Cerebellar nuclear complex (tissue), 1 donor: ENCODE measurements at places on chromosomes 7 and 10.

DNA sequence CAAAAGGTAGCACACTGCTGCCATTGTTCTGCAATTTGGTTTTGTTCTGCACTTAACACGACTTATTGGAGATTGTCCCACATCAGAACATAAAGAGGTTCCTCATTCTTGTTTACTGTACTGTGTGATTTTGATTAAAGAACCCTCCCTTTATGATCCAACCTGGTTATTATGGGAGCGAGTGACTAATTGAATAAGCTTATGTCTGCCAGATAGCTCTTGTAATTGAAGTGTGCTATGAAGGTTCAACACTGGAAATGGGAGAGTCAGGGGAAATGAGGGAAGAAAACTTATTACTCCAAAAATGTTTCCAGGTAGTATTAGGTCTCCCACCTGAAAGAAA is 33.9 kb downstream of the CASP7 start:
- DNase-seq = no peak

DNA sequence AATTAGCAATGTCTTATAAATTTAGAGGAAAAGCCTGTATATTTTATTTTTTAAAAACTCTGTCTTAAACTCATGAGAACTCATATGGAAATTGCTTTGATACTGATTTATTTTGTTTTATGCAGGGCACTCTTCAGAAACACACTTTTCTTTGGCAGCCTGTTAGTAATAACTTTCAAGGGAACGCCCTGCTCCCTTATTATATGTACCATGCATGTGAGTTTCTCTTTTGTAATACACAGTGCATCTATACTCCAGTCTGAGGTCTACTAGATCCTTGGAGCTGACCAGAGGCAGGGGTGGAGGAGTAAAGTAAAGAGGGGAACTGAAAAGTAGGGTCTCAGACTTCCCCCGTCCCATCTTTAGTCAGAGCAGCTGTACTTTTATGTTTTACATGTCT is 40.2 kb downstream of the GPR85 start:
- no peak for DNase-seq

DNA sequence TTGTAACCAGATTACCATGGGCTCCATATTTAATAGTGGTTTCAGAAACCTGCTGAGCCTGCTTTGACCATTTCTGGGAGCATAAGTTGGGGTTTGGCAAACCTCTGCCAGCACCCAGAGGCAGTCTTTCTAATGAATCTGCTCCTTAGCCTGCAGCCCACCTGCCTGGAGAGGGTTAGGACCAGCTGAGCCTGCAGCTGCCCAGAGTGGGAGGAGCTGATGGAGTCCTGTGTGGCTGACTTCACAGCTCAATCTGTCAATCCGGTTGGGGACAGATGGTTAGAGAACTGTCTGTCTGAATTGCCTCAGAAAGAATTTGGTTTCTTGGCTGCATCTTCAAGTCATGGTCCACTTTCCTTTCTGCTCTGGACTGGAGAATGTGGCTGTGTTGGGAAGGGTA is 444.6 kb downstream of the NRG3 start:
- no peak for DNase-seq

DNA sequence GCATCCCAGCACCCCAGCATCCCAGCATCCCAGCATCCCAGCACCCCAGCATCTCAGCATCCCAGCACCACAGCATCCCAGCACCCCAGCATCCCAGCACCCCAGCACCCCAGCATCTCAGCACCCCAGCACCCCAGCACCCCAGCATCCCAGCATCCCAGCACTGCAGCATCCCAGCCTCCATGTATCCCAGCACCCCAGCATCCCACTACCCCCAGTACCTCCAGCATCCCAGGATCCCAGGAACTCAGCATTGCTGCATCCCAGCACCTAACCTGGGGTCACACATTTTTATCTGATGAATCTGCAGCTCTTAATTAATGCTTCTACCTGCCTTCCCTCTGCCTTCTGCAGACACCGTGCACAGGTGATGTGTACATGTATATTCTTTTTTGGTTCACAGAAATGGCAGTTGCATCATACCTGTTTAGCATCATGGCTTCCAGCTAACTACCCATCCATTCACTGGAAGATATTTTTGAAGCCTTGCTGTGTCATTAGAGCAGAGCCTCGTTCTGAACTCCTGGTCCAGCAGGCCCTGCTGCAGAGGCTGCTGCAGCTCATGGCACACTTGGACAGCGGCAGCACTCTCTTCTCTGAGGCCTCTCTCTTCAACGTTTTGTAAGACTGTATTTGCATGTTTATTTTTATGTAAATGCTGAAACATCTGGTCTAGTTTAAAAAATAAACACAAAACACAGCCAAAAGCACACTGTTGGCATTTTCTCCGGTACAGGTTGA is 4.6 kb upstream of the CFAP46 start:
- DNase-seq = no peak

DNA sequence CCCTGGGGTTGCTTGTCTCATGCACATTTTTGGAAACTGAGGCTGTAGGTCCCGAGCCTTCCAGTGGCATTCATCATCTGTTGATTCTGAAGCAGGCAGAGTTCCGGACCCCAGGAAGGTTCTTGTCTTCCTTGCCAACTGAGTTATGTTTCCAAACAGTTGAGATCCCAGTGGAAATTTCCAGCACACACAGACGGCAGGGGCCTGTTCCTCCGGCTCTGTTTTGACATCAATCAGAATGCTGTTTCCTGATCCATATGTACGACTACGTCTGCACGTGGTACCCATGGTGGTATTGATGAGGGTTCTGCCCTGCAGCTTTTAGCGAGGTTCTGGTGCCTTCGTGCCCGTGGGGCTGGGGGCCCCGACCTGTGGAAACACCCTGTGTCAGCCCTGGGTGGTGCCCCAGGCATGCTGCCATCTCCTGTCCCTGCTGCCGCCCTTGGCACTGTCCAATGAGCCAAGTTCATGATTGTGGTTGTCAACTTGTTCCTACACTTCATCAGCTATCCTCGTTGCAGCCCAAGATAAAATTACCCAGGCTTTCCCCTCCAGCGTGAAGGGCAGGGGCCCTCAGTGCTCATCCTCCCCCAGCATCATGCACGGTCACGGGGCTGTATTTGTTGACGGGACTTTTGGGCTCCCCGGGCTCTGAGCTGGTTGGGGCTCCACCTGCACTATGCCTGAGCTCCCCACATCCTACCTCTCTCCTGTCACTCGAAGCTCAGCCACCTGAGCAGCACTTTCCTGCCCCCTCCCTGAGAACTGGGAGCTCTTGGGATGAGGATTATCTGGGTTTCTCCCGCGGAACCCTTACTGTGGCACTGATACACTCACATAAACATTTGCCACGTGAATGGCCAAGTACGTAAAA is 7.8 kb upstream of the DPYSL4 start:
- no peak for DNase-seq

DNA sequence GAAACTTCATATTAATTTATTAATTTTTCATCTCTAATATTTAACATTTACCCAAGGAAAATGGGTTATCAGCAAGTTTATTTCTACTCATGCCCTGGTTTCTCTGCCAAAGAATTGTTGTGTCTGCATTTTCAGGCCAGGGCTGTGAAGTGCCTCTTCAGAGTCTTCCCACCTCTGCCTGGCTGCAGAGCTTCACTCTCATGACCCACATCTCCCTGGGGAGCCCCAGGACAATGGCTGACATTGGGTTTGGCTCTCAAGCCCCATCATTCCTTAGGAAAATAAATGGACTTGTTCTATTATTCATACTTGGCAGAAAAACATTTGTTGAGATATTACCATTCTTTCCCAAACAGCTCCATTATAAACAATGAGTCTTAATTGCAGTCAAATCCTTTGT is 30.3 kb downstream of the CACNA2D1 start:
- no peak for DNase-seq

GRCh38 chr10:74113546-74113945 is 37.1 kb downstream of the AP3M1 start:
- DNase-seq = no peak

- no peak for DNase-seq
Observed at GRCh38 chr10:75335983-75336382, 65.6 kb downstream of the ZNF503 start.

GRCh38 chr7:116598278-116598677 is 73.4 kb downstream of the CAV1 start:
- no peak for DNase-seq

GRCh38 chr7:143979998-143980397 is 20.1 kb upstream of the OR6B1 start:
- no peak for DNase-seq

- no peak for DNase-seq
Observed at GRCh38 chr10:69685802-69686585, 55.9 kb downstream of the FAM241B start.

GRCh38 chr10:49364747-49365146 is 31.1 kb downstream of the DRGX start:
- DNase-seq = no peak

- DNase-seq = no peak
Observed at GRCh38 chr10:90087197-90088023, 386.0 kb downstream of the KIF20B start.

- DNase-seq = no peak
Observed at GRCh38 chr10:92848037-92848440, 281 bp upstream of the EXOC6 start.

GRCh38 chr10:54900584-54900983 is 99.6 kb upstream of the PCDH15 start:
- DNase-seq = no peak

DNA sequence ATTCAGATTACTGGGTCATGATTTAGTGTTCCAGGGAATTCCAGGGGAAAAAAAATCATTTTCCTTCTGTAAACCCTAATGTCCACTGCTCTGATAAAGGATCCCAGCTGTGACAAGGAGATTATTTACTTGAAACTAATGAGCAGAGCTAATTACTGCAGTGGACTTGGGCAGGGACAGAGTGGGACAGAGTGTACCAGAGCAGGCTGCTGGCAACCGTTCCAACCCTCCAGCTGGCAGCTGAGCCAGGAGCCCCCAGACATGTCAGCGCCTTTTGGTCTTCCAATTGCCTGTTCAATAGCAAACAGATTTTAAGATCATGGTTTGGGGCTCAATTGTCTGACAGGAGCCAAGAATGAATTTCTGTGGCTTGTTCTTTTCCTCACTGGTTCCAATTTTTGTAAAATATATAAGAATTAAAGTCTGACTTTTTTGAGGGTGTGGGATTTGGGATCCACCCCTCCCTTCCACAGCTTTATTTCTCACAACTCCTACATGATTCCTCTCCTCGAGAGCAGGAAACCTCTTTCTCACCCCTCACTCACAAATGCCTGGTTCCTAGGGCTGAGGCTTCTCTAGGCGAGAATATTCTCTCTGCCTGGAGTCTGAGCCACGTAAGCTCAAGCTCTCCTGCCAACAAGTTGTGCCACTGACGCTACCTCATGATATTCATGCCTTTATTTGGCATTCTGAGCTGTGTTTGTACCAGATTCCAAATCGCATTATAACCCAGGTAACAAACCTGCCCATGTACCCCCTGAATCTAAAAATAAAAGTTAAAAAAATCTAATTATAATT is 20.6 kb upstream of the FAM180A start:
- DNase-seq = no peak

DNA sequence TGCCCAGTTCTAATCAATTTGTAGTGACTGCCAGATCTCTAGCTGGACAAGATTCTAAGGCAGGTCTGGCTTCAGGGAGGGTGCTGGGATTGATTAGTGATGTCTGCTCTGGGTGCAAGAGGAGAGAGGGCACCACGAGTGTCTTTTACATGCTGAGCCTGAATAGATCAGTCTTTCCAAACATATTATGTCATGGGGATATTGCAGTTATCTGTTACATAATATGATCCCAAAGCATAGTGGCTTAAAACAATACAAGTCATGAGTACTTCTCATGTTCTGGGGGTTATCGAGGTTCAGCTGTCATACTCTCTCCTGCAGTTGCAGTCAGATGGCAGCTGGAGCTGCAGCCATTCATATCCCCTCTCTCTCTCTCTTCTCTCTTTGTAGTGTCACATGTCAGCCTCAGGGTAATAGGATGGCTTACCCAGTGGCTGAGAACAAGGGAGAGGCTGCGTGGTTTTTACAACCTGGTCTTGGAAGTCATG is 26.0 kb downstream of the SLC29A3 start:
- no peak for DNase-seq

GRCh38 chr7:133854739-133855138 is 272.4 kb upstream of the LRGUK start:
- DNase-seq = no peak

- DNase-seq = no peak
Observed at GRCh38 chr7:109215341-109215740, 645.7 kb downstream of the DNAJB9 start.

- DNase-seq = no peak
Observed at GRCh38 chr10:3115685-3116084, 48.3 kb downstream of the PFKP start.

- no peak for DNase-seq
Observed at GRCh38 chr10:105351187-105351586, 710.1 kb downstream of the SORCS3 start.

DNA sequence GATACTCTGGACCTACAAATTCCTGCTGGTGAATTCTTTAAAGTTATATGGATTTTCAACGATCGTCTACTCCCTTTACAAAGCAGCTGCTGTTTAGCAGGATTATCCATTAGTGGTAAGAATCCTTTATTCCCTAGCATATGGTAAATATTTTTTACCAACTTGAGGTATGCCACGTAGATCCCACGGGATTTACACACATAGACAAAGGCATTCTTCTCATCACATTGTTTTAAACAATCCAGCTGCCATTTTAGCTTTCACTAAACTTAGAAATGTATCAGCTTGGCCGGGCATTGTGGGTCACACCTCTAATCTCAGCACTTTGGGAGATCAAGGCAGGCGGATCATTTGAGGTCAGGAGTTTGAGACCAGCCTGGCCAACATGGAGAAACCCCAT is 148.0 kb upstream of the SH2B2 start:
- no peak for DNase-seq

DNA sequence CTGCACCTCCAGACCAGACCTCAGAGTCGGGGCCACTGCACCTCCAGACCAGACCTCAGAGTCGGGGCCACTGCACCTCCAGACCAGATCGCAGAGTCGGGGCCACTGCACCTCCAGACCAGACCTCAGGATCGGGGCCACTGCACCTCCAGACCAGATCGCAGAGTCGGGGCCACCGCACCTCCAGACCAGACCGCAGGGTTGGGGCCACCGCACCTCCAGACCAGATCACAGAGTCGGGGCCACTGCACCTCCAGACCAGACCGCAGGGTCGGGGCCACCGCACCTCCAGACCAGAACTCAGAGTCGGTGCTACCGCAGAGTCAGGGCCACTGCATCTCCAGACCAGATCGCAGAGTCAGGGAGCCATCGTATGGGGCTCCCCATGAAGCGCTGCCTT is 105.9 kb downstream of the ACTR3B start:
- no peak for DNase-seq

- no peak for DNase-seq
Observed at GRCh38 chr10:107340326-107340725, 175.8 kb upstream of the SORCS1 start.

GRCh38 chr10:33794460-33794859 is 460.0 kb upstream of the NRP1 start:
- DNase-seq = no peak
